Endodermal cell (in vitro differentiated cells): ENCODE measurements at places on chromosomes 7 and 10. TPM values are rescaled to one million over a fixed set of nuclear protein-coding genes. Genes with fewer than 3 reads are reported as not detected.

- no peaks in the 10 kb centered on the region for H3K4me1 ChIP-seq
- DNase-seq = no peak
- H3K27me3 ChIP-seq = no peaks in the 10 kb centered on the region
- H3K27ac ChIP-seq = no peak overlapping the region
Observed at GRCh38 chr10:125828311-125828710, 5.0 kb downstream of the BCCIP start.

DNA sequence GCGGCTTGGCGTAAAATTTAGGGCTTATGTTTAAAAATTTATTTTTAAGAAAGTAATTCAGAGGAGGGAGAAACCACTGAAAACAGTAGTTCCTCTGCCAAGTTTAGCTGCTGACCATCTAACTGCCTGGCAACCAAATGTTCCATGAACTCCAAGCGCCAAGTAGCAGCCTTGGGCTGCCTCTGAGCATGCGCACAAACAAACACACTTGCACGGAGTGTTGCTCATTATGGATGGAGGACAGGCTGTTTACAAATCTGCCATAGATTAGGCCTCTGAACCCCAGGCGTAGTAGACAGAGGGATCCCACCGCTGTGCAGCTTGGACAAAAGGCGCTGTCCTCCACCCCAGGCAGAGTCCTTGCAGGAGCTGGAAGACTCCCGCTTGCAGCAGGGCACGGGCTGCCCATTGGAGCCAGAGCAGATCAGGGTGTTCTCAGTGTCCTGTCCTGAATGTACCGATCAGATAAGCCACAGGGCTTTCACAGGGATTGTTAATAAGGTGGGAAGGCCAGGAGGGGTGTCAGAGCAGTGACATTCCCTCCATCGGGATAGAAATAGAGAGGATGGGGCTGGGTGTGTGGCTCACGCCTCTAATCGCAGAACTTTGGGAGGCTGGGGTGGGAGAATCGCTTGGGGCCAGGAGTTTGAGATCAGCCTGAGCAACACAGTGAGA lies 47.7 kb upstream of the LYZL1 start:
- no peak overlapping the region for H3K27ac ChIP-seq
- H3K36me3 ChIP-seq = no peaks in the 10 kb centered on the region
- H3K27me3 ChIP-seq = no peaks in the 10 kb centered on the region
- DNase-seq = no peak

DNA sequence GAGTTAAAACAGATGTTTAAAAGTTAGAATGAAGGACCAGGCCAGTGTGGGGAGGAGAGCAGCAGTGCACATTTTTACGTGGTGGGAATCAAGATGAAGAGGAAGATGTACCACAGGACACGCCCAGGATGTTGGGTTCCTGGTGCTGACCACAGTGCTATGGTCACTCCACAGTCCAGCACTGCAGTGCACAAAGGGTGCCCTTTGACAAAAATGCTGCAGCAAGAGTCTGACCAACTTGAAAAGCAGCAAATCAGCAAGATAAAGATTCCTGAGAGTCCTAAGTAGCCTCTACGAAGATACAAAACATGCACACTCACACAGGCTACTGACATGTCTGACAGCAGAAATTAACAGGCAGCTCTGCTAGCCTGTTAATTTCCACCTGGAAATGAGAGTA lies 107.1 kb downstream of the PIP4K2A start:
- H3K4me3 ChIP-seq = no peak overlapping the region
- H3K27ac ChIP-seq = no peak overlapping the region
- H3K36me3 ChIP-seq = no peaks in the 10 kb centered on the region
- no peaks in the 10 kb centered on the region for H3K27me3 ChIP-seq

DNA sequence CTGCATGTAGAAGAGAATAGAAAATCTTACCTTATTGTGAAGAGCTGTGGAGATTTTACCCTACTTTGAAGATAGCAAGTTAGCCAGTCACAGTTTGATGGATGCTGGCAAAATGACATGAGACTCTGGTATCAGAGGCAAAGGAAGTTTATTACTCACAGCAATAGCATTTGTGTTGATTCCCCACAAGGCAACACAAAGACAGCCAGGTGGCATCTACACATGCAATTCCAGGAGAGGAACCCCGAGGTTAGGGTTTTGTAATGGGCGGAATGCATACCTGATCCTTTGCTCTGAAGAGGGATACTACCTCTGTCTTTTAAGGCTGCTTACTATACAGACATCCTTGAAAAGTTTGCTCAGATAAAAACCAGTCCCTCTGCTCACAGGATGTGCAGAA lies 59.5 kb downstream of the AHR start:
- DNase-seq = no peak
- H3K36me3 ChIP-seq = no peaks in the 10 kb centered on the region
- no peak overlapping the region for H3K4me3 ChIP-seq
- H3K27ac ChIP-seq = no peak overlapping the region
- no peaks in the 10 kb centered on the region for H3K4me1 ChIP-seq
- H3K27me3 ChIP-seq = no peaks in the 10 kb centered on the region

- H3K27ac ChIP-seq = no peak overlapping the region
- H3K36me3 ChIP-seq = no peaks in the 10 kb centered on the region
- DNase-seq = peak; percentile 100
- peaks cover 4% of the 10 kb centered on the region for H3K4me1 ChIP-seq
- H3K27me3 ChIP-seq = no peaks in the 10 kb centered on the region
Observed at GRCh38 chr10:24552346-24553016, 171.2 kb downstream of the ARHGAP21 start.

DNA sequence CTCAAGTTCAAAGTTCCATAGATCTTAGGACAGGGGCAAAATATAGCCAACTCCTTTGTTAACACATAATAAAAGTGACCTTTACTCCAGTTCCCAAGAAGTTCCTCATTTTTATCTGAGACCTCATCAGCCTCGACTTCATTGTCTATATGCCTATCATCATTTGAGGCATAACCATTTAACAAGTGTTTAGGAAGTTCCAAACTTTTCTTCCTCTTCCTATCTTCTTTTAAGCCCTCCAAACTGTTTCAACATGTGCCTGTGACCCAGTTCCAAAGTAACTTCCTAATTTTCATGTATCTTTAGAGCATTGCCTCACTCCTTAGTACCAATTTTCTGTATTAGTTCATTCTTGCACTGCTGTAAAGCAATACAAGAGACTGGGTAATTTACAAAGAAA lies 569.1 kb downstream of the ANKRD7 start:
- H3K4me3 ChIP-seq = no peak overlapping the region
- no peak overlapping the region for H3K27ac ChIP-seq
- no peaks in the 10 kb centered on the region for H3K27me3 ChIP-seq
- no peaks in the 10 kb centered on the region for H3K36me3 ChIP-seq
- no peak for DNase-seq
- peaks cover 6% of the 10 kb centered on the region for H3K4me1 ChIP-seq

The PANK1 gene
- total RNA-seq = 13.5 to 23.4 TPM (median 23.4 TPM) in 3 replicates

The FOXP2 gene
- total RNA-seq = 9.3 and 13.3 TPM in 2 replicates

The SEC31B gene
- 7.3 and 9.0 TPM in 2 replicates for total RNA-seq

The FGL2 gene
- total RNA-seq = not detected in 3 replicates

The PTPRE gene
- total RNA-seq = 0.75 TPM in 2 replicates

The OPTN gene
- total RNA-seq = 20.7 to 54.2 TPM (median 23.3 TPM) in 3 replicates

The TSPAN33 gene
- 29.6 and 33.2 TPM in 2 replicates for total RNA-seq
